ENCODE measurements at places on chromosomes 12 and 14.

- H3K27ac ChIP-seq, result no peak overlapping the region
- peaks cover 6% of the 10 kb centered on the region for H3K4me1 ChIP-seq
- H3K27me3 ChIP-seq, result peaks cover 28% of the 10 kb centered on the region
- no peak overlapping the region for H3K4me3 ChIP-seq
Observed at GRCh38 chr12:56932867-56933266, 1.3 kb downstream of the SDR9C7 start.

GRCh38 chr14:56657604-56658003 is 78.0 kb downstream of the TMEM260 start:
- H3K36me3 ChIP-seq, result no peaks in the 10 kb centered on the region
- peaks cover 11% of the 10 kb centered on the region for H3K4me1 ChIP-seq
- H3K4me3 ChIP-seq, result no peak overlapping the region
- no peak for DNase-seq

DNA sequence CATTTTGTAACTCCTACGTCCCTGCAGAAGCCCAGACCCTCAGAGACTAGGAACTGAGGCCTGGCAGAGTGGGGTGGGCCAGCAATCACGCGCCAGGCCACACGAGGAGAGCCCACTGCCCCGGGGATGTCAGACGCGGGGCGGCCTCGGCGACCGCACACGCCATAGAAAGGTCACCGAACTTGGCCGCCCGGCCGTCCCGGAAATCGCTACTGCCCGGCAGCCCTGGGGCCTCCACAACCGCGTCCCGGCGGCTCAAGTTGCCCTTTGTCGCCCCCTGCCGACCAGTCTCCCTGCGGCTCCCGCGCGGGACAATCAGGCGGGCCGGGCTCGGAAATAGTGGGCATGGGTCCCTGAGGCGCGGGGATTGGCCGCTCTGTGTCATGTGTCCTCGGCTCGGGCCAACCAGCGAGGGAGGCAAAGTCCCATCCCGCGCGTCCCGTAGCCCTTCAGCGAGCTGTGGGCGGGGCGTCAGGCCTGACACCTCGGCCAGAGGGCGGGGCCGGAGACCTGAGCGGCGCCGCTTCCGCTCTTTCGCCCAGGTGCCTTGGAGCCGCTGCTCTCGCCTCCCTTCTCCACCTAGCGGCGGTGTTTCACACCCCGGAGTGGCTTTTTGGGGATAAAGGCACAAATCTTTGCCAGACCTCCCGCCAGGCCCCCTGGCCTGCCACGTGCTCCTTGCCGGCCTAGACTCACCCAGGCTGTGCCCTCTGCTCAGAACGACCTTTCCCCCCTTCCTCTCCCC is 33.4 kb upstream of the DEGS2 start:
- peaks cover 5% of the 10 kb centered on the region for H3K4me1 ChIP-seq
- H3K27ac ChIP-seq, result peak overlapping the region; percentile 72
- DNase-seq, result peak; percentile 93
- H3K36me3 ChIP-seq, result no peaks in the 10 kb centered on the region
- H3K27me3 ChIP-seq, result no peaks in the 10 kb centered on the region

- H3K27ac ChIP-seq, result no peak overlapping the region
- H3K27me3 ChIP-seq, result no peaks in the 10 kb centered on the region
- H3K4me3 ChIP-seq, result no peak overlapping the region
- no peaks in the 10 kb centered on the region for H3K36me3 ChIP-seq
- no peak for DNase-seq
Observed at GRCh38 chr14:90811641-90812040, 4.6 kb downstream of the TTC7B start.

- no peak overlapping the region for H3K27ac ChIP-seq
- no peak for DNase-seq
- H3K36me3 ChIP-seq, result no peaks in the 10 kb centered on the region
- H3K4me3 ChIP-seq, result no peak overlapping the region
- H3K4me1 ChIP-seq, result no peaks in the 10 kb centered on the region
Observed at GRCh38 chr14:47674543-47675465, 601 bp downstream of the MDGA2 start.

DNA sequence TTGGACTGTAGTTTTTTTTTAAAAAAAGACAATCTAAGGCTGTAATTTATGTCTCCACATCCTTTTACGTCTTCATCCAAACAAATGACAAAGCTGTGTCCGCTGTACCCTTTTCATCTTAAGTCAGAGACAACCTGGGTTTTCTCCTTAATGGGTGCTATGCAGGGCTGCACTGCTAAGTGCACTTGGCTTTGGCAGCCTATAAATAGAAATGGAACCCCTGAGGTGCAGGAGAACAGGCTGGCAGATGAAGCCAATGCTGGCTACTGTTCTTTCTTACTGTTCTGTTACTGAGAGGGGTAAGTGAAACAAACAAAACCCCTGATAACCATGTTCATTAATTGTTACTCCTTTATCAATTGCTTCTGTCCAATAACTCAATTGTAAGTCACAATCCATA is 47.1 kb upstream of the KICS2 start:
- peaks cover 7% of the 10 kb centered on the region for H3K4me1 ChIP-seq
- H3K4me3 ChIP-seq, result no peak overlapping the region
- peaks cover 16% of the 10 kb centered on the region for H3K27me3 ChIP-seq
- H3K36me3 ChIP-seq, result no peaks in the 10 kb centered on the region
- H3K27ac ChIP-seq, result no peak overlapping the region

DNA sequence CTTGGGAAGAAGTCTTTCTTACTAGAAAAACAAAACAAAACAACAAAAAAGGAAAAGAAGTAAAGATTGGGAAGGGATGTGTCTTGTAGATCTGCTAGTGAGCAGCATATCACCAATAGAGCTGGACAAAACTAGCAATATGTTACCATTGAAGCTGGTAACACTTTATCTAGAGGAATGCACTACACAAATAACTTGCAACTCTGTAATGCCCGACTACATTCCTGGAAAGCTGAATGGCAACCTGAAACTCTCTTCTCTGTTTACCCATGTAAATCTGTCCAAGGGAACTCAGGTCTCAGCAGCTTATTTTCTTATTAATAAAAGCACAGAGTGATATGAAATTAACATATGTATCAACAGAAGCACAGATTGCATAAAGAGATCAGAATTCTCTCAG is 624.4 kb downstream of the KCNH5 start:
- H3K36me3 ChIP-seq, result no peaks in the 10 kb centered on the region
- no peaks in the 10 kb centered on the region for H3K4me1 ChIP-seq
- H3K27me3 ChIP-seq, result no peaks in the 10 kb centered on the region
- H3K27ac ChIP-seq, result no peak overlapping the region
- no peak overlapping the region for H3K4me3 ChIP-seq

DNA sequence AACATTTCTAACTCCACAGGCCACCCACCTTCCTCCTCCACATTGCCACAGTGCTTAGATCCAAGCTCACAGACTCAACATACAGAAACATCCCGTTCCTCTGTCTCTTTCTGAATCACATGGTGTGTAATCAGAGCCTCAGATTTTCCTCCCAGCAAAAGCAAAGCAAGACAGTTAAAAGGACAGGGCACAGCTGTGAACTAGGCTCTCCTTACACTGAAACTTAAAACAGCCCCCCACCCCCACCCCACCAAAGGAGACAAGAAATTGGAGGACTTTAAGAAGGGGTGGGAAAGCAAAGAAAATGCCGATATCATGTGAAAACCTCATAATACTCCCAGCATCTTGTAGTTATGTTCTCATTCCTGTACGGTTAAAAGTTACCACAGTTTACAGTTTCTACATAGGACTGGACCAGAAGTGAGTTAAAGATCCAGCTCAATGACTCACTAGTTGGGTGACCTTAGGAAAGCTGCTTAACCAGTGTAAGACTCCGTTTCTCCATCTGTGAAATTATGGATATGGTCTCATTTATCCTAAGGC is 4.8 kb downstream of the YBX3 start:
- H3K4me3 ChIP-seq, result peak overlapping the region; percentile 78
- H3K27ac ChIP-seq, result peak overlapping the region; percentile 86
- DNase-seq, result peak; percentile 48
- H3K27me3 ChIP-seq, result peaks cover 8% of the 10 kb centered on the region

- no peak overlapping the region for H3K4me3 ChIP-seq
- DNase-seq, result peak; percentile 21
- H3K27ac ChIP-seq, result peak overlapping the region; percentile 47
Observed at GRCh38 chr14:33767586-33768457, 183.1 kb downstream of the EGLN3 start.

DNA sequence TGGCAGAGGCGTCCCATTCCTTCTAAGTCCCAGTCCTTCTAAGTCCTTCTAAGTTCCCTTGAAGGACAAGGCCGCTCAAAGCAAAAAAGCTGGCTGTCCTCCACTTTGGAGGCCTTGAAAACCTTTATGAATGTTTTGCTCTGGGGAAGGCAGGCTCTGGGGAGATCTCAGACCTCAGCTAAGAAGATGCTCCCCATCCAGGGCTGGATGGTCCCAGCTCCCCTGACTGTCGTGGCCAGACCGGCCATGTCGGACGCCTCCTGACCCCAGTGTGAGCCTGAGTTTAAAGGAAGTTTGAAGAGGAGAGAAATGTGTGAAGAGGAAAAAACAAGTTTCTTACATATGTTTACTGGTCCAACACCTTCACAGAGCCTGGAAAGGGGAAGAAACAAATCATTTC is 5.9 kb downstream of the KRT84 start:
- H3K4me3 ChIP-seq, result no peak overlapping the region
- no peak overlapping the region for H3K27ac ChIP-seq
- H3K36me3 ChIP-seq, result no peaks in the 10 kb centered on the region

DNA sequence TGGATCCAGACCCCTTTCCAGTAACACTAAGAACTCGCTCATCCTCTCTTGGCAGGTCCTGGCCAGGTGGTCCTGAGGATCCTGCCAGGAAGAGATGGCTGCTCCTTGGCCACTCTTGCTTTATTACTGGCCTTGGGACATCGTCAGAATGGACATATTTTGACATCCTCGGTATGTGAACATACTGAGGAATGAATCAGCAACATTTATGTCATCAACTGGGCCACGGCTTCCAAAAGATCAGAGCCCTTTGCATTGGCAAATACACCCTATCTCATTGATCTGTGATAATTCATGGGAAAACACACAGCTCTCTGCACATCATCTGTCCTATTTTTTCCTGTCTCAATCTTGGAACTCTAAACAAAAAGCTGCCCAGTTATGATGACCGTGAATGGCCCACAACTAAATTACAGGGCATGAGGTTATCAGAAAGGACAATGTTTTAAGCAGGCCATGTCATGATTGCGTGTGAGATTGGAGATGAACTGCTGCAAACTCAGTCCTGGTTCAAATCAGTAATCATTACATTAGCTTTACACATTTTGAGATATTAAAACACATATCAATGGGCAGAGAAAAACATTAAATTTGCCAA is 1325.8 kb downstream of the AACS start:
- no peaks in the 10 kb centered on the region for H3K4me1 ChIP-seq
- no peaks in the 10 kb centered on the region for H3K36me3 ChIP-seq
- no peak for DNase-seq
- H3K4me3 ChIP-seq, result no peak overlapping the region
- no peaks in the 10 kb centered on the region for H3K27me3 ChIP-seq
- no peak overlapping the region for H3K27ac ChIP-seq

DNA sequence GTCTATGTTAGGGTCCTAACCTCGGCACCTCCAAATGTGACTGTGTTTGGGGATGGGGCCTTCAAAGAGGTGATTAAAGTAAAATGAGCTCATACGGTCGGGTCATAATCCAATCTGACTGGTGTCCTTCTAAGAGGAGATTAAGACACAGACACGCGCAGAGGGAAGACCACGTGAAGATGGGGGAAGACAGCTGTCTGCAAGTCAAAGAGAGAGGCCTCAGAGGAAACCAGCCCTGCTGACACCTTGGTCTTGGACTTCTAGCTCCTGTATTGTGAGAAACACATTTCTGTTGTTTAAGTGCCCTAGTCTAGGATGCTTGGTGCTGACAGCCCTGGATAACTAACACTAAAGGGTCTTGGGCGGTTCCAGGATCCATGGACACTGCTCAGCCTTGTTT is 109.6 kb downstream of the DICER1 start:
- no peak overlapping the region for H3K27ac ChIP-seq
- H3K27me3 ChIP-seq, result peaks cover 13% of the 10 kb centered on the region
- no peak overlapping the region for H3K4me3 ChIP-seq
- DNase-seq, result no peak
- no peaks in the 10 kb centered on the region for H3K4me1 ChIP-seq
- no peaks in the 10 kb centered on the region for H3K36me3 ChIP-seq

- H3K27ac ChIP-seq, result peak overlapping the region; percentile 68
- H3K36me3 ChIP-seq, result peaks cover 14% of the 10 kb centered on the region
- H3K4me1 ChIP-seq, result peaks cover 12% of the 10 kb centered on the region
- no peaks in the 10 kb centered on the region for H3K27me3 ChIP-seq
- no peak for DNase-seq
Observed at GRCh38 chr12:2805143-2805520, 7.3 kb upstream of the ITFG2 start.

GRCh38 chr12:41795051-41795600 is 349.5 kb downstream of the GXYLT1 start:
- H3K4me1 ChIP-seq, result no peaks in the 10 kb centered on the region
- H3K27ac ChIP-seq, result no peak overlapping the region
- no peak for DNase-seq
- no peak overlapping the region for H3K4me3 ChIP-seq
- no peaks in the 10 kb centered on the region for H3K27me3 ChIP-seq

DNA sequence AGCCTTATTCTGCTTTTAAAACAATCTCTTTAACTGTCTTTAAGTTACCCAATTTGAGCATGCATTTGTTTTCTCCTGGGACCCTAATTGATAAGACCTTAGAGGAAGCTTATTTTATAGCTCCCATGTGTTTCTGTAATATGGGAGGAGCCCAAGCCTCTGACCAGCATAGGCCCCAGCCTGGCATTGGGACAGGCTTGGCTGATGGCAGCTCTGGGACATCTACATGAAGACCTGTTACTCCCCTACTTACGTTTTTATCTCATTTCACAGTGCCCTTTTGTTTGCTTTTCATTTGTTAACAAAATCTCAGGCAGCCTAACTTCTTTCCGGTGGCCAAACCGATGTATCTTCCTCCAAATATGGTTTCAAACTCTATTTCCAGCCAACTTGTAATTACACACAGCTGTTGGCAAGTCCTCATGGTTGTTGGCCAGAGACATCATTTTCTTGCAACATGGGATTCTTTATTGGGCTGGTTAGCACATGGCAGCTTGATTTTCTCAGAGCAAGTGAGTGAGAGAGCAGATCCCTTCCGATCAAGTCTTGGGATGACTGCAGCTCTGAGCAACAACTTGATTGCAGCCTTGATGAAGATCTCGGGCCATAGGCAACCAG is 1117.5 kb downstream of the AACS start:
- no peak for DNase-seq
- H3K27ac ChIP-seq, result no peak overlapping the region
- peaks cover 4% of the 10 kb centered on the region for H3K36me3 ChIP-seq
- H3K27me3 ChIP-seq, result no peaks in the 10 kb centered on the region
- H3K4me1 ChIP-seq, result no peaks in the 10 kb centered on the region
- H3K4me3 ChIP-seq, result no peak overlapping the region

GRCh38 chr12:53935383-53936341 is 3.0 kb upstream of the HOXC13 start:
- no peak overlapping the region for H3K27ac ChIP-seq
- H3K4me1 ChIP-seq, result peaks cover 6% of the 10 kb centered on the region
- no peak for DNase-seq

DNA sequence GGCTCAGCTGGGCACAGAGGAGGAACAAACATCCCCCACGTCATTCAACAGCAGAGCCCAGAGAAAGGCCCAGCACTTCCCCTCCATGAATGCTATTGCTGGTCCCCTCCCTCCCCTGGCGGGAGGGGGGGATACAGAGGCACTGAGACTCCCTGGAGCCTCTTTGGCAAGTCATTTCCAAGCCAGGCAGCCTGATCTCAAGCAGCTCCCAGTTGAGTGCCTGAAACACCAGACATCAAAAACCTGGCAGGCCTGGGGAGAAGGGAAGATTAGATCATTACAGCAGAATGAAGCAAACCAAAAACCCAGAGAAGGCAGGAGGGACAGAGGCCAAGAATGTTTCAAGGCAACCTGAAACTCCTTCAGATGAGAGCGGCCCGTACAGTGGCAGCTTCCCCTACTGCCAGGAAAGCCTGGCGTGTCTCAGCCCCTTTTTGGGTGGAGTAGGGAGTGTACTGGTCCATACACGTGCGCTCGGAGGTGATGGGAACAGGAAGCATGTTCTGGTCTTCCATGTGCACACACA is 92.1 kb downstream of the LRRC74A start:
- peak overlapping the region; percentile 99 for H3K27ac ChIP-seq
- peak overlapping the region; percentile 78 for H3K4me3 ChIP-seq
- DNase-seq, result peak; percentile 76
- no peaks in the 10 kb centered on the region for H3K27me3 ChIP-seq
- H3K4me1 ChIP-seq, result peaks cover 75% of the 10 kb centered on the region
